ENCODE measurements at places on chromosomes 5 and 9.

GRCh38 chr9:87428659-87429058 lies 69.0 kb upstream of the DAPK1 start:
- DNase-seq: no peak

- no peak for DNase-seq
Measured at GRCh38 chr5:43332401-43332800, 19.2 kb upstream of the HMGCS1 start.

GRCh38 chr5:50822046-50822445 lies 155.6 kb downstream of the PARP8 start:
- no peak for DNase-seq

DNA sequence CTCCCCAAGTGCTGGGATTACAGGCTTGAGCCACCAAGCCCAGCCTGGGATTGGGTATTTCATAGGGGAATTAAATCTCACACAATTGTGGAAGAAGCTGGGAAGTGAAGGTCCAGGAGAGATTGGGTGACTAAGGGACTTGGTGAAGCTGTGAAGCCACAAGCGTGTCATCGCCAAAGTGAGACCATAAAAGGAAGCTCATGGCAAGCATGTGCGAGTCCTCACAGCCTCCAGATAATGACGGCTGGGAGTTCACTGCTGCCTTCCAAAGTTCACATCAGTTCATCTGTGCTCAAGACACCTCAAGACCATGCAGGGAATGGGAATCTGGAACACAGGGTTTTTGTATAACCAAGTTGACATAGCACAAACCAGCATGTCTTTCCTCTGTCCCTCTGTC lies 210.6 kb downstream of the MARCHF11 start:
- no peak for DNase-seq

DNA sequence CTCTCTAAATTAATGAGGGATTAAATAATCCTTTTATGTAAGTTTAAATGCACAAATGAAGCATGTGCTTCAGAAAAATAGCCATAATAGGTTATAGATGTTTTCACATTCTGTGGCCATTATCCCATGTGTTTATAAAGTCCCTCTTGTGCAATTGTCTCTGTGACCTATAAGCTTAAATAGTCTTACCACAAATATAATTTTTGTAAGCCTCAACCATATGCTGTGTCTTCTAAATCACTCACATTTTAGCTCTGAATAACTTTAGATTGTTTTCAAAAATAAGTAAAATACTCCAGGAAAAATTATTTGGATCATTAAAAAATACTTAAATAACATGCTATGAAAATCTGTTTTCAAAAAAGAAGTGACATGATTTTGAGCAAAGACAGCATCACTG lies 1894.7 kb downstream of the MAT2B start:
- no peak for DNase-seq

- DNase-seq: no peak
Measured at GRCh38 chr5:115575167-115576070, 26.9 kb downstream of the TICAM2 start.

DNA sequence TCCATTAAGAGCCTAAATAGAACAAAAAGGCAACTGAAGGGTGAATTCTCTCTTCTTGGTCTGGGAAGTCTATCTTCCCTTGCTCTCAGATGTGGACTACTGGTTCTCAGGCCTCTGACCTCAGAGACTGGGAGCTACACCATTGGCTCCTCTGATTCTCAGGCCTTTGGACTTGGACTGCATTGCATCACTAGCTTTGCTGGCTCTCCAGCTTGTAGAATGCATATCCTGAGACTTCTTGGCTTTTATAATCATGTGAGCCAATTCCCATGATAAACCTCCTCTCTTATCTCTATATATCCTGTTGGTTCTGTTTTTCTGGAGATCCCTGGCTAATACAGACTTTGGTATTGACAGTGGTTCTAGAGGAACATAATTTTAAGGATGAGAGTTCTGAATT lies 89.8 kb downstream of the PSAT1 start:
- no peak for DNase-seq

DNA sequence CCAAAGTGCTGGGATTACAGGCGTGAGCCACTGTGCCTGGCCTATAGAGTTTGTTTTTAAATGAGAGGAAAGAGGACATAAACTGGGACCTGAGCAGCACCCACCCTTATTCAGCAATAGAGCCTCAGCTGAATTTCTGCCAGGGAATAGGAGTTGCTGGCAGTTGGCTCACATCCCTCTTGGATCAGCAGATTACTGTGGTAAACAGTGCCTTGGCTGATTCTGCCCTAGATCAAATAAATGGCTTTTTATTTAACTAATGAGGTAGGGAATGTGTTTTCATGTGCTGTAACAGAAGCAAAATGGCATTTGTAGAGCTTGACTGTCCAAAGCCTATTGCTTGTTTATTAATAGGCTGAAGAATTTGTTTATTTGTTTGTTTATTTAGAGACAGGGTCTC lies 2.1 kb downstream of the ARHGEF37 start:
- no peak for DNase-seq

GRCh38 chr5:158119961-158120723 lies 261.2 kb upstream of the CLINT1 start:
- DNase-seq: peak; percentile 33

GRCh38 chr5:130571076-130571475 lies 594.0 kb downstream of the HINT1 start:
- no peak for DNase-seq

Measured in hematopoietic multipotent progenitor cell treated with erythropoietin and hydrocortisone succinate and interleukin-3 and kit ligand, for 4 days (in vitro differentiated cells).